Activated T-helper 2 cell treated with anti-CD3 and anti-CD28 coated beads, Interferon-gamma antibody, Interleukin-2, Interleukin-4, amounts not matched to agents 10 μg/mL and 5 μg/mL and 100 μg/mL, durations not matched to agents 14 hours and 24 hours and 36 hours (primary cell): ENCODE measurements at places on chromosomes 2 and 18.
A peak's percentile ranks its signal among the peaks of the same experiment; 100 is the strongest.

DNA sequence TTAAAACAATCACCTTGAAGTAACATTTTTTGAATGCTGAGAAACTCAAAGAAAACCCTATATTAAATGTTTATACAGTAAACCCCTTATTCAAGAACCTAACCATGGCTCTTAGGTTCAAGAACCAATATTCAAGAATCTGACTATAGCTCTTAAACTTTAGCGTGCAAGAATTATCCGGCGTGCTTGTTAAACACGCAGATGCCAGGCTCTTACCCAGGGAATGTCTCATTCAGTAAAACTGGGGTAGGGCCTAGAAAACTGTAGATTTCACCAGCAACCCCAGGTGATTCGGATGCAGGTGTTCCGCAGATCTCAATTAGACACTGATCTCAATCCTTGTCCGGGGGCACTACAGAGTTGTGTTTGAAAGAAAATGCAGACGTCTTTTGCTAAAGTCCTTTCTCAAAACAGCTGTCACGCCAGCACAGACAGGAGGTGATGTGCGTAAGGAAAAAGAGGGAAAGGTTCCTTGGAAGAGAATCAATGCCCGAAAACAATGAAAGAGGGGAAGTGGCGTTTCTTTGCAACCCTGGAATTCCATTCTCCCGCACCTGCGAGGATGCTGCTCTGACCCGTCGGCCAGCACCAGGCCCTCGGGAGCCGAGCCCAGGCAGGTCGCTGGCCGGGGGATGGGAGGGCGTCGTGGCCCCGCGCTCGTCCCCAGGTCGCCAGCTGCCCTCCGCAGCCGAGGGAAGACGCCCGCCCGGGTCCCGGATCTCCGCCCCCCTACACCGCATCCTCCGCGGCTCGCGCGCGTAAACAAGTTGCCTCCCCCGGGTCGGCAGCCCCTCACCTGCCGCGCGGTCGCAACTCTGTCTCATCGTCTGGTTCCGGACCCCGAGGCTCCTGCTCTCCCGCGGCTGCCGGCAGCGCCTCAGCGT is 851 bp downstream of the EIF2AK3 start:
- DNase-seq, result peak; percentile 53

- DNase-seq, result no peak
Measured at GRCh38 chr2:230127195-230127594, 58.5 kb upstream of the SLC16A14 start.

- no peak for DNase-seq
Measured at GRCh38 chr2:100880730-100881129, 60.8 kb downstream of the NPAS2 start.

- no peak for DNase-seq
Measured at GRCh38 chr2:112092286-112093041, 37.4 kb downstream of the TMEM87B start.

GRCh38 chr18:12068950-12069320 is 24.7 kb upstream of the ANKRD62 start:
- DNase-seq, result no peak

GRCh38 chr2:6074089-6074643 is 382.0 kb downstream of the SOX11 start:
- no peak for DNase-seq

DNA sequence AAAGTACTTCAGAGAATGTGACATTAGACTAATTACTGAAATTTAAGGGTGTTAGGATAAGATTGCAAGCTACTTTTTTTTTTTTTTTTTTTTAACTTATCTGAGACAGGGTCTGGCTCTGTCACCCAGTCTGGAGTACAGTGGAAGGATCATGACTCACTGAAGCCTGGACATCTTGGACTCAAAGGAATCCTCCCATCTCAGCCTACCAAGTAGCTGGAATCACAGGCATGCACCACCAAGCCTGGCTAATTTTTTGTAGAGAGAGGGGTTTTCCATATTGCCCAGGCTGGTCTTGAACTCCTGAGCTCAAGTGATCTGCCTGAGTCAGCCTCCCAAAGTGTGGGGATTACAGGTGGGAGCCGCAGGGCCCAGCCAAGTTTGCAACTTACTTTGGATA is 1246.0 kb upstream of the ZEB2 start:
- no peak for DNase-seq

DNA sequence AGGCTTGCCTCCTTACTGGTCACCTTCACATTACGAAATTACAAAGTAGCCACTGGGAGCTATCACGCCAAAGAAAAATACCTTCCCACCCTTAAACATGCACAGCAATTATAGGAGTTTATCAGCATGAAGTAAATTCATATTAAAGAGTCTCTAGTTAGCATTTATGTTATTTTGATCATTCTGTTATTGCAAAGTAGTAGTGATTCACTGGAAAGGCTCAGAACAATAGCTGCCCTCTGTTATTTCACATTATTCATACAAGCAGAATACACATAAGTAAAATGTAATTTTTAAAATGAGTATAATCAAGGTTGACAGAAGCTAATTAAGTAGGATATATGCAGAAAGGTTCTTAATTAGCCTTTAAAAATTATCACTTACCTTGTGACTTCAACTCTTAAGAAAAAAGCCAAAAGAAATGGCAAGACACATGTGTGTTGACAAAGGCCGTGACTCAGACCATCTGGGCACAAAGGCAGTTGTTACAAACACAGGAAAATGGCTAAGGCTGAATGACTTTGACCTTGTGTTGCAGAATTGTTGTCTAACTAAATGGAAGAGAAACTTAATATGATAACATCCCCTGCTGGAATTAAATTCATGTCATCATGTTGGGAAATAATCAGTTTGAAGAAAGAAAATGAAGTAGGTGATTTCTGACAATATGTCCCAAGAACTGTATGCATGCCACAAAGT is 108.3 kb downstream of the ARL6IP6 start:
- no peak for DNase-seq

GRCh38 chr2:166573391-166573790 is 79.3 kb upstream of the SCN7A start:
- DNase-seq, result no peak

DNA sequence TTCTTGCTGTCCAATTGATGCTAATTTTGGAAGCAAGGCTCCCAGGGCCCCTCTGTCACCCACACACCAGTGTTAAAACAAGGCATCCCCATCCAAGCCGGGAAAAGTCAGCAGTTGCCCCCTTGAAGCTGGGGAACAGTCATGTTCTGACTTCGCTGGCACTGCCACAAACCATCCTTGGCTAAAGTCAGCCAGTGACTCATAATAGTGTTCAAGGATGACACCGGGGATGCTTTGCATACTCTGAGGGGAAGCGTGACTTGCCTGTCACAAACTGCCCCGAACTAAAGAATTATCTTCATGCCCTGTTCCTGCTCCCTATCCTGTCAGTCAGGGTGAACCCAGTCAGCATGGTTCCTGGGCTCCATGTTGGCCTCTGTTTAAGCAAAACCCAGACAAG is 37.0 kb downstream of the TGFA start:
- DNase-seq, result no peak

GRCh38 chr18:76505614-76506013 is 10.6 kb upstream of the ZNF516 start:
- no peak for DNase-seq

DNA sequence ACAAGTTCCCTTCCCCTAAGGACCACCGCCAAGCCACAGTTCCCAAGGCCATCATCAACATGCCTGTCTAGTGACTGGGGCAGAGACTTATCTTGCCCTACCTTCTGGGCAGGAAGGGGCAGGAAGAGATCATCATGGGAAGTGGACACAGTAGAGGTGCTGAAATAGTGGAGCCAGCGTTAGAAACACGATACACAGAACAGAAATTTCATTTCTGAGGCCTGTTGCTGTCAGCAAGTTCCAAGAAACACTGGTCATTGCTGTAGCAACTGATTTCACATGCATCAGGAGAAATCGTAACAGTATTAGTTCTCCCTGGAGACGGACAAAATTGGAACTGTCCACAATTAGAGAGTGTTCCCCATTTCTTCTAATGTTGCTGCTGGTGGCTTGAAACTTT is 83.0 kb downstream of the COLEC12 start:
- no peak for DNase-seq

GRCh38 chr18:33020877-33021276 is 248.1 kb upstream of the KLHL14 start:
- no peak for DNase-seq

- no peak for DNase-seq
Measured at GRCh38 chr2:200540793-200541192, 14.8 kb downstream of the SGO2 start.

- no peak for DNase-seq
Measured at GRCh38 chr2:157903151-157903550, 27.0 kb upstream of the ACVR1 start.
